Stimulated activated CD8-positive, alpha-beta memory T cell treated with anti-CD3 and anti-CD28 coated beads, Interleukin-7, amount 100 ng/mL, for 4 hours (primary cell): ENCODE measurements at places on chromosomes 5 and 9.

GRCh38 chr5:82800826-82801225, 276.4 kb downstream of the TMEM167A start:
- DNase-seq, result no peak

DNA sequence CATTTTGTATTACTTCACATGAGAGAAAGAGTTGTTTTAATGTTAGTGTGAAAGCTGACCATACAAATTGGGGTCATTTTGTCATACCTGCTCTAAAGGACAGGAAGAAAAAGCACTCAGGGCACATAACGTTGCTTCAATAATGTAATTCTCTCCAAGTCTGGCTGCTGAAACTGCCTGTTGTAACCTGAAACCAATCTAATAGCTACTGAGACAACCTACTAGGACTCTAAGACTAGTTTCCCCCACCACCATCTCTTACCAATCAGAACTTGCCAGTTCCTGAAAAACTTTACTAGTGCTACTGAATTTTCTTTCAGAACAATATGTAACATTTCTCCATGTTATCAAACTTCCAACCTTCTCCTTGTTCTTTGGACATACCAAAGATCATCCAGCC, 374.7 kb downstream of the PTPRD start:
- no peak for DNase-seq

DNA sequence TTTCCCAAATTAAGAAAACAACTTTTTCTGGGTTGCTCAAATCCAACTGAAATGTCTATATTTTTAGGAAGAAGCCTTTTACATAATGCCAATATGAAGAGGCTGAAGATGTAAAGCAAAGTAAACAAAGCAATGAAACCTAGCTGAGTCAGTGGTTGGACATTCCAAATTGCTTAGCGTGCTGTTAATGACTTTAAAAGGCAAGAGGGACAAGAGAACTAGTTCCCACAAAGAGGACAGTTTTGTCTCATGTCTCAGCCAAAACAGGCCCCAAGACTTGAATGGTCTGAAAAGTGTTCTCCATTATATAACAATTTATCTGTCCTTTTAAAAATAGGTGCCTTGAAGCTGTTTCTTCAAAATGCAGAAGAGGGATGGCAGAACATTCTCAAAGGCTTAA, 407.0 kb downstream of the ENC1 start:
- DNase-seq, result no peak

- no peak for DNase-seq
Measured at GRCh38 chr9:105502276-105502675, 54.4 kb downstream of the FSD1L start.

DNA sequence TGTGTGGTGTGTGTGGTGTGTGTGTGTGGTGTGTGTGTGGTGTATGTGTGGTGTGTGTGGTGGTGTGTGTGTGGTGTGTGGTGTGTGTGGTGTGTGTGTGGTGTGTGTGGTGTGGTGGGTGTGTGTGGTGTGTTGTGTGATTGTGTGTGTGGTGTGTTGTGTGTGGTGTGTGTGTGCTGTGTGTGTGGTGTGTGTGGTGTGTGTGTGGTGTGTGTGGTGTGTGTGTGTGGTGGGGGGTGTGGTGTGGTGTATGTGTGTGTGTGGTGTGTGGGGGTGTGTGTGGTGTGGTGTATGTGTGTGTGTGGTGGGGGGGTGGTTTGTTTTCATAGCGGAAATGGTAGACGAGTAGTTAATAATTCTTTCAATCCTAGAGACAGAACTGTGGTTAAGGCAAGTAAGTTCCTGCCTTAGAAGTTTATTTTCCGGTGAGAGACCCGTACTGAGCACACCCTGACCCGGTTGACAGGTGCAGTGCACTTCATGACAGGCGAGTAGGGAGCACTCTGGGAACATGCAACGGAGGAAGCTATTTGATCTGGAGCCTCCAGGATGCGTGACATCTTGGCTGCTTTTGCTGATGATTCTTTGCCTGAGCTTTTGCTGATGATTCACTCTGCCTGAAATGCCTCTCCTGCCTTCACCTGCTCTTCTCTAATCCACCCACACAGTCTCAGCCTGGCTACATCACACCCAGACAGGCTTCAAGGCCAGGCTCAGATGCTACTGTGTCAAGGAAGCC, 21.7 kb upstream of the FAT2 start:
- no peak for DNase-seq

- no peak for DNase-seq
Measured at GRCh38 chr9:32326146-32326545, 58.3 kb upstream of the ACO1 start.
